Calu3 (cell line): ENCODE measurements at places on chromosomes 12 and 14.

GRCh38 chr14:50040401-50040775, 76.0 kb downstream of the VCPKMT start:
- DNase-seq: peak; percentile 31

- no peak for DNase-seq
These were observed 6.7 kb downstream of the RPH3A start for GRCh38 chr12:112798048-112798760.

DNA sequence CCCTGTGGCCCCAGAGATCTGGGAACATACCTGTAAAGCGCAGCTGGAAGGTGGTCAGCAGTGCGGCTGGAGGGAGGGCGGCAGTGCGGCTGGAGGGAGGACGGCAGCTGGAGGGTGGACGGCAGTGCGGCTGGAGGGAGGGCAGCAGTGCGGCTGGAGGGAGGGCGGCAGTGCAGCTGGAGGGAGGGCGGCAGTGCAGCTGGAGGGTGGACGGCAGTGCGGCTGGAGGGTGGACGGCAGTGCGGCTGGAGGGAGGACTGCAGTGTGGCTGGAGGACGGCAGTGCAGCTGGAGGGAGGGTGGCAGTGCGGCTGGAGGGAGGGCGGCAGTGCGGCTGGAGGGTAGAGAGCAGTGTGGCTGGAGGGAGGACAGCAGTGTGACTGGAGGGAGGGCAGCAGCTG, 23.5 kb downstream of the LRCOL1 start:
- no peak for DNase-seq

DNA sequence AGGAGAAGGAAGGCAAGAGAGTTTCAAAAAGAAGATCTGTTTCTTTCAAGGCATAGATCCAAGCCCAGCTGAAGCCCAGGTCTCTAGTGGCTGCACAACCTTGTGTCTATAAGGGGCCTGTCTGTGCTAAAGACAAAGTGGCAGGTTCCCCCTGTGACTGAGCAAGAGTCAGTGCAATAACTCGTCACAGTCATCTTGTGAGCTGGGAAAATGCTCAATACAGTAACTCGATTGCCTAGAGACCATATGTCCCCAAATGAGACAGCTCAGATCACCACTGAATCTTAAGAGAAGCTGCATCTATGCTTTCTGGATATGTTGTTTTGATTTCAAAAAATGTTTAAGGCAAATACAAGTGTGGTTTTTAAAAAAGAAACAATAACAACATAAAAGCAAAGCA, 24.2 kb downstream of the ST8SIA1 start:
- DNase-seq: no peak

GRCh38 chr12:13496111-13496510, 299.6 kb downstream of the EMP1 start:
- DNase-seq: no peak

DNA sequence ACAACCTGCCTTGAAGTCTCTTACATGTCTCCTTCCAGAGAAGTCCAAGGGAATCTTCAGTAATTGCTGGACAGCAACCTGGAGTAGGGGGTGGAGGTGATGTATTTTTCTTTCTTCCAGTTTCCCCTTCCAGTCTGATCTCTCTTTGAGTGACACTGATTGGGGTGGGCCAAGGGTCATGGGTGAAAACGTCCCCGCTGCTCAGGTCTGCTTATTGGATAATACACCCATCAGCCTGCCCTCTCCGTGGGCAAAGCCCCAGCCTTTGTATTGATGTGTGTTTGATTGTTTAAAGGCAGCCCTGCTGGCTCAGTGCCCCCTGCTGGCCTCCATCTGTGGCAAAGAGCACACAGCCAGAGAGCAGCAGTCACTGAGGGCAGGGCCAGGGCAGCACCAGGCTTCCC, 35.7 kb upstream of the ATP2A2 start:
- peak; percentile 49 for DNase-seq

GRCh38 chr12:11753826-11754225, 104.4 kb downstream of the ETV6 start:
- DNase-seq: no peak

DNA sequence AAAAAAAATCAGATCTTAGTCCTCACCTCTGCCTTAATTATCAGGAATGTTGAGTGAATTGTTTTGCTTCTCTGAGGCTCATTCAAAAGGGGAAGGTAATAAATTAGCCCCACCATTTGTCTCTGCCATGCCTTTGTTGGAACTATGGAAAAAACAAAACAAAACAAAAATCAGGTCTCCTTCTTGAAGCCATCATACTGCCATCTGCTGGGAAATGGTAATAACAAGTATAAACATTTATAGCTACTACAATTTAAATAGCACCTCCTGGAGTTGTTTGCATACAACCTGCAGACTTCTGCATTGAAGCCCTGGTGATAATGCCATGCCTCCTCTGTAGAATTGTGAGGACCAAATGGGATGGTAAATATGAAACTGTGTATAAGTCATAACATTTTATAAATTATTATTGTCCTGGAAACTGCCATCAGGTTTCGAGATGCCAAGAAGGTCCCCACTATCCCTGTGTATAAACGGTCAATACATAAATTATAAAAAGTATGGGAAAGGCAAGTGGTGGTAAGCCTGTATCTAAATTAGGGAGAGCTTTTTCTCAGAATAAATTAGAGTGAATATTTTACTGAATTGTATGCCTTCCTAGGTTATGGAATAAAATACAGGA, 87.2 kb upstream of the FGD4 start:
- DNase-seq: peak; percentile 16

DNA sequence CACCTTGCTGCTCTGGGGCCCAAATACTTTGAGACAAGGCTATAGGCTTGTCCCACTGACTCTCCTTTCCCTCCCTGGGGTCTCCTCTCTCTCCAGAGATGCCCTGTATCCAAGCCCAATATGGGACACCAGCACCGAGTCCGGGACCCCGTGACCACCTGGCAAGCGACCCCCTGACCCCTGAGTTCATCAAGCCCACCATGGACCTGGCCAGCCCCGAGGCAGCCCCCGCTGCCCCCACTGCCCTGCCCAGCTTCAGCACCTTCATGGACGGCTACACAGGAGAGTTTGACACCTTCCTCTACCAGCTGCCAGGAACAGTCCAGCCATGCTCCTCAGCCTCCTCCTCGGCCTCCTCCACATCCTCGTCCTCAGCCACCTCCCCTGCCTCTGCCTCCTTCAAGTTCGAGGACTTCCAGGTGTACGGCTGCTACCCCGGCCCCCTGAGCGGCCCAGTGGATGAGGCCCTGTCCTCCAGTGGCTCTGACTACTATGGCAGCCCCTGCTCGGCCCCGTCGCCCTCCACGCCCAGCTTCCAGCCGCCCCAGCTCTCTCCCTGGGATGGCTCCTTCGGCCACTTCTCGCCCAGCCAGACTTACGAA, 3.1 kb downstream of the NR4A1 start:
- DNase-seq: no peak

DNA sequence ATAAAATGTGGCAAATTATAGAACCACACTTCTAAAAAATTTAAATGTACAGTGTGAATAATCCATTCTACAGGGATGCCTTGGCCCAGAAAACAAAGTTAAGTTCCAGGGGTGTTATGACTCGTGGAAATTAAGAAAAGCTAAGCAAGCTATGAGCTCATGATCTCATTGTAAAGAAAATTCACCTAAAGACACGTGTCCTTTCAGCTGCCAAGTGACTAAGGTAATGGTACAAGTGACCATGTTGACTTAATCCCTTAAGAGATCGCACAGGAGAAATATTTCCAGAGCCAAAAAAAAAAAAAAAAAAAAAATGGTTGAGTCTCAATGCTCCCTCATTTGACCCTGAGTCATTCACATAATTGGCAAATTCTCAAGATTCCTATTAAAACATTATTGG, 51.4 kb upstream of the ANO2 start:
- DNase-seq: no peak

GRCh38 chr12:132353811-132354210, 24.4 kb upstream of the GALNT9 start:
- no peak for DNase-seq

- peak; percentile 64 for DNase-seq
These were observed 19.3 kb downstream of the ZC2HC1C start for GRCh38 chr14:75088566-75089373.

GRCh38 chr12:109818253-109818652, 14.9 kb downstream of the TRPV4 start:
- DNase-seq: no peak

DNA sequence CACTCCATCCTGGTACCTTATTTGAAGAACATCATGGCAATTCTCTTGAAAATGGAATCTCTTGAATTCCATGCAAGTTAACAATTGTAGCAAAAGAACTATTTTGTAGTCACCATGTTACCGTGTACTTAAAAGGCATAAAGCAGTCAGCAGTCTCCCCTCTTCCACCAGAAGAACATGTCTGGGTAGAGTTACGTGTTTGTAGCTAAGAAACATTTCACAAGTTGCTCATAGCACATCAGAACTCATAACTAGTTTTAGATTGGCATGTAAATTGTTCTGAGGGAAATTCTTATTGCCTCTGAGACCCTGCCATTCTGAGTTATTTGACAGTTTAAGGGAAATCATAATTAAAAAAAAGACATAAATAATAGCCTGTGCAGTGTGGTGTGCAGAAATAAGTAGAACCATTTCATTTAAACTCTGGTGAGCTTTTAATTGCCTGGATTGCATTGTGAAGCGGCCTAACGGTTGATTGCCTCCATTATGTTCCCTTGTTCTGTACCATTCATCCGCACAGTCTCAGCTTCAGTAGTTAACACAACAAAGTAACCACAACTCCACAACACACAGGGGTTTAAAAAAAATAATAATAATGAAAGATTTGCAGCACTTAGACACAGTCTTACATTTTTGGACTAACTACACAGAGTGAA, 2.6 kb downstream of the LMO3 start:
- no peak for DNase-seq

DNA sequence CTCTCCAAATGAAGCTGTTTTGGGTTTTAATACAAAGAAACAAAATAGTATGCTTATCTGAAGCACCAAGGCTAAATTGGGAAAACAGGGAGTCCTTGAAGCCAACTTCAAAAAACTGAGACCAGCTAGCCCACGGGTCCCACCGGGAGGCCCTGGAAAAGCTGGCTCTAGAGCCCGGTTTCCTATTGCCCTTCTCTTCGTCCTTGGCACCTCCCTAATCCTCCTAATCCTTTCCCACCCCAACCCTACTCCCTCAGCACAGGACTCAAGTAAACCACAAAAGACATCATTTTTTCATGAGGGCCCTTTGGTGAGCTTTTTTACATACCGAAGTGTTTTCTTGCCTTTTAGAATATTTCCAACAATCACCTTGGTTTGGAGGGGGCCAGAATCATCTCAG, 11.3 kb downstream of the LRRC74A start:
- no peak for DNase-seq

DNA sequence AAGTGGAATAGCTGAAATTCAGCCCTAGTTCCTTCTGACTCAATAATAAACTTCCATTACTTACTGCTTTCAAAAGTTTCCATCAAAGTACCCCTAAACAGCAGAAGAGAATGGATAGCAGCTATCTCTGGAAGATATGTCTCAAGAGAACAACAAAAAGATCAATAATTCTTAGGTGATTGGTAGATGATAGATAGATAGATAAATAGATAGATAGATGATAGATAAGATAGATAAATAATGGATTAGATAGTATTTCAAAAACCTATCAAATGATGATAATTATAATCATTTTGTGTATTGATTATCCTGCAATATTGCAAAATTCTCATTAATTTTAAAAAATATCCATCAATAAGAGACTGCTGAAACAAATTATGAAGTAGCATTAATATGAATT, 97.4 kb upstream of the CCND2 start:
- DNase-seq: no peak

DNA sequence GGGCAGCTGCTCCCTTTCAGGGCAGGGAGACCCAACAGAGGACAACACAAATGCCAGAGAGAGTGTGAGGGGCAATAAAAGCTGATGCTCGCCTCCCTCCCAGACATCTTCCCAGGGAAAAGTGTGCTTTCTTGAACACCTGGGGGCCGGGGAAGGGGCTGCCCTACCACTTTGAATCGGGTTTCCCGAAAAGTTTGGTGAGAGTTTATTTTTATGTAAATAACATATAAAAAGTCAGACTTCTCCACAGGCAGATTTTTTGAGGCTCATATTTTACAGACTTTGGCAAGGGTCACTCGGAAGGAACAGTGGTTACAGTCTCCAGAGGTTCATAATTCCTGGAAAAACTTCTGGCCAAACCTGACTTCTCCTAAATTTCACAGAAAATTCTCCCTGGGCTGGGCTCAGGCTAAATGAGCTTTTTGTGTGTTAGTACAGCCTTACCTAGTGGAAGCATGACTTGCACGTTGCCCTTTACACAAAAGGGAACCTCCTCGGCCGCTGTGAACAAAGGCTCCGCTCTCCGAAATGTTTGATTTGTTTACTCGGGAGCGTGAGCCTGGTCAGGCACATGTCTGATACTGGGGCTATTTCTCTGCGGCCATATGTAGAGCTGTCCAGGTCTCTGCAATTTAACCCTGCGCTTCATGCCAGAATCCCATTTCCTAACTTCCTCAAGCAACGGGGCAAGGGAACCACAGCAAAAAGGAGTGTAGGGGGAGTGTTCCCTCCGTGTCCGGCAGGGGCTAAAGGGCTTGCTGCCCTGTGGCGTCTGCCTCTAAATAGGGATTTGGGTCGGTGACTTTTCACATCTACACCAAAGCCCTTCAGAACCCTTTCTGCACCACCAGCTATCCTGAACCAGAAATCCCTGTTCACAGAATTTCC, 3.4 kb downstream of the RTL1 start:
- no peak for DNase-seq

GRCh38 chr14:51428981-51429380, 188.9 kb downstream of the TMX1 start:
- no peak for DNase-seq

DNA sequence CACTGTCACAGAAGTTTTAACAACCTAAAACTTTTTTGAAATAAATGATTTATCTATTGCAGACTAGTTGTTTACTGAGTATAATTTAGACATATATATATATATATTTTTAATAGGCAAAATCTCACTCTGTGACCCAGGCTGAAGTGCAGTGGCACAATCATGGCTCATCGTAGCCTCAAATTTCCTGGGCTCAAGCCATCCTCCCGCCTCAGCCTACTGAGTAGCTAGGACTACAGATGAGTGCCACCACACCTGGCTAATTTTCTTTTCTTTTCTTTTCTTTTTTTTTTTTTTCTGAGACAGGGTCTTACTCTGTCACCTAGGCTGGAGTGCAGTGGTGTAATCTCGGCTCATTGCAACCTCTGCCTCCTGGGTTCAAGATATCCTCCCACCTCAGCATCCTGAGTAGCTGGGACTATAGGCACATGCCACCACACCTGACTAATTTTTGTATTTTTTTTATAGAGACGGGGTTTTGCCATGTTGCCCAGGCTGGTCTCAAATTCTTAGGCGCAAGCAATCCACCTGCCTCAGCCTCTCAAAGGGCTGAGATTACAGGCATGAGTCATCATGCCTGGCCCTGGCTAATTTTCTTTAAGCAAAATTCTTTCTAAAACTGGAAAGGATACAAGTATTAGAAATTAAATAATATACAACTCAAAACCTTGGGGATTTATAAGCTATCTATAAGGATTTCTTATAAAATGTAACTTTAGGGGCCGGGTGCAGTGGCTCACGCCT, 23.1 kb downstream of the EEA1 start:
- no peak for DNase-seq

DNA sequence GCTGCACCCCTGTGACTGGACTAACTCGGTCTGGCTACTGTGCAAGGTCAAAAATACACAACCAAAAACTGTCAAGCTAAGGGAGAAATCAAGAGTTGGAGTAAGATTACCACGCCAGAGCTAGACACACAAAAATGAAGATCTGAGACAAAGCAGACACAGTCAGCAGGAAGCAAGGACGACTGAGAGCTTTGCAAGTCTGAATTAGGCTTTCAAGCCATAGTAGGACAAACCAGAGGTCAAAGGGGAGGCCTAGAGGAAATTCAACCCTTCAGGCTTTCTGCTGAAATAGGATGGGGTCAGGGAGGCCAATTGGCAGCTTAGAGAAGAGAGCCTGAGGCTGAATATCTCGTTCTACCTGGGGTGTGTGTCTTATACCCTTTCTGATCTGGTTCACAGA, 117.3 kb downstream of the LLPH start:
- DNase-seq: no peak
